ENCODE measurements at places on chromosomes 2 and 18.
A peak's percentile ranks its signal among the peaks of the same experiment; 100 is the strongest.

GRCh38 chr2:129803032-129803431, 176.4 kb upstream of the RAB6C start:
- no peak for DNase-seq

- DNase-seq = no peak
Observed at GRCh38 chr18:69755856-69756496, 191.7 kb downstream of the CD226 start.

GRCh38 chr2:231130336-231131056, 5.7 kb upstream of the HTR2B start:
- no peak for DNase-seq

GRCh38 chr2:77834360-77835002, 312.3 kb upstream of the LRRTM4 start:
- DNase-seq = no peak

GRCh38 chr2:39508198-39508597, 71.1 kb upstream of the MAP4K3 start:
- no peak for DNase-seq

DNA sequence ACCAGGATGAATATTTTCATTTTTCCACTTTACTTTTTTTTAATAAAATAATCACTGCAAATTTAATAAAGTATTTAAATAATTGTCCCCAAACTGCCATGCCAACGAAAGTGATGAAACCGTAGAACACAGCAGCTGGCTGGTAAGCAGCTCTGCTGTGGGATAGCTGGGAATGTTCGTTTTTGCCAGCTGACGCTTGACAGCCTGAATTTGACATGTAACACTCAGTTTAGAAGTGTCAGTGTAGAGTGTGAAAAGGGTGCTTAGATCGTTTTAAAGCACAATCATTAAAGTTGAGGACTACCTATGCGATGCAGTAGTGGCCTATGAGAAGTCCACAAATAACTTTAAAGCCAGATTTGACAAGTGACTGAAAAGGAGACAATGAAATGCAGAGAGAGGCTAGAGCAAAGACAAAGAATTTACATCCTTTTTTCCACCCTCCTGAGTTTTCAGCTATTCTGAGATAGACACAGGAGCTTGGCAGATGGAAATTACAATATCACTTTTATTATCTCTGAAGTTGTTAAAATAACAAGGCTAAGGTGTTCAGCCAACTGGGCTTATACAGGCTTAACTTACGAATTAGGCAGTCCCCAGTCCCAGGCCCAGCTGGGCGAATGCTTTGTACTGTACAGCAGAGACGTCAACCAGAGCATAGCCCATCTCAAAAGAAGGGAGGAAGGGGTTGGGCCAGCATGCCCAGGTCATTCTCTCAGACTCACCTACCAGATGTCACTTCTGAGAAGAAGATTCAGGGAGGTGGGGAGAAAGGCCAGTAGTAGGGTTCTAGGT, 31.9 kb upstream of the SLC1A4 start:
- no peak for DNase-seq

GRCh38 chr18:59488899-59489298, 129.8 kb upstream of the LMAN1 start:
- DNase-seq = no peak

GRCh38 chr2:224904381-224904780, 137.9 kb downstream of the DOCK10 start:
- no peak for DNase-seq

DNA sequence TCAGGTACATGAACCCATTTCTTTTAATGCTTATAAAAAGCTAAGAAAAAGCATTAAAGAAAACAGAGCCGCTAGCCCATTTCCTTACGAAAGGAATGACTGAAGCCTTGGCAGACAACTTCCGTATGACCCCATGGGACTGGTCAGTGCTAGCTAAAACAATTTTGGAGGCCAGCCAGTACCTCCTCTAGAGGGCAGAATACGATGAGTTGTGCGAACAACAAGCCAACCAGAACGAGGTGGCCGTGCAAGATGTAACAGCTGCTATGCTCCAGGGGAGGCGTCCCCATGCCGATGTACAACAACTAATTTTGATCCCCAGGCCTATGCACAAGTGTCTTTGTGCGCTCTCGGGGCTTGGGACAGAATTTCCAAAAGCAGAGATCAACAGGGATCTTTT, 16.7 kb downstream of the MAP3K2 start:
- DNase-seq = no peak

GRCh38 chr2:149765636-149766035, 178.1 kb upstream of the MMADHC start:
- DNase-seq = no peak

GRCh38 chr2:47617523-47618271, 165.2 kb upstream of the MSH6 start:
- DNase-seq = no peak

DNA sequence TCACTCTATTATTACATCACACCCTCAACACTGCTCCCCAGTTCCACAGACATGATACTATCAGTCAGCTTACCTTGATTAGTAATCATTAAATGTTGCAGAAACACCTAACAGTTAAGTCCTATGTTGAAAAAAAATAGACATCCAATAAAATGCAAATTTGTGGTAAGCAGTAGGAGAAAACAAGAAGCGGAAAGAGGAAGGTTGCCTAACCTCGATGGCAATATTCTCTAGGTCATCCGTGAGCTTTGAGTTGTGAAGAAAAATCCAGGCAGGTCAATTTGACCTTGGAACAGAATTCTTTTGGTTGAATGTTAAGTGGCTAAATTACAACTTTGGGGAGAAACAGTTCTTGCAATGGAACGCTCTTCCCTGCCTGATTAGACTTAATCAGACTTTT, 264.4 kb downstream of the AFF3 start:
- no peak for DNase-seq

DNA sequence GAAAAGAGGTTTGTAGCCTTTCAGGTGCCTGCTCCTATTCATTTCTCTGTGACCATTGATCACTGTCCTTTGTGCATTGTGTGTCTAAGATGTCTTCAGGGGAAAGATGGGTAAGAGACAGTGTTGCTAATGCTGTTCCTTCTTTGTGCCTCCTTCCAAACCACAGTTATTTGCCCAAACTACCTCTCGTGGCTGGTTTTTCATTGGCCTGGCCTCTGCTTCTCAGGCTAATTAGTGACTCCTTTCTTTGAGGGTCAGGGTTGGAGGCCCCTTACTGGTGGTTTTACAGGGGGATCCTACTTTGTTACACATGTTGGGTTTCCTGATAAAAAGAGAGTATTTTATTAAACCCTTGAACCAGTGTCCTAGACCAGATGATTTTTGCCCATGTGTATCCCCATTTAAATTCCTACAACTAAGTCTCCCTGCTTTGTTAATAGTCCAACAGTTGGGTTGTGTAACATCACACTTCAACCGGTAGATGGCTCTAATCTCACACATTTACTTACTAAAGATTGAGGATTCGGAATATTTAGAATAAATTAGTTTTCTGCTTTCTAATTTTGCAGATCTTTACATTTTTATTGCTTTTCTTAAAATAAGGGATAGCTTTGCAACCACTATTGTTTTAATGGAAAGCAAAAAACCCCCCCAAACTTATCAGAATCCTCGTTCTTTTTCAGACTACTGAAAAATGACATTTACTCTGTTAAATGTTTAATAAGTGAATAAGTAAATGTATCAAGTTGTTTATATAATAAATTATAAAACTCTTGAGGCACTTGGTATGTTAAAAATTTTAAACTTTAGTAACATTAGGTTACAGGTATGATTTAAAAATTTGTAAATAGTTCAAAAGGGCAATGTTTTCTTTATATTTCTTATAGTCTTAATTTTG, 2.4 kb downstream of the MARS2 start:
- no peak for DNase-seq

DNA sequence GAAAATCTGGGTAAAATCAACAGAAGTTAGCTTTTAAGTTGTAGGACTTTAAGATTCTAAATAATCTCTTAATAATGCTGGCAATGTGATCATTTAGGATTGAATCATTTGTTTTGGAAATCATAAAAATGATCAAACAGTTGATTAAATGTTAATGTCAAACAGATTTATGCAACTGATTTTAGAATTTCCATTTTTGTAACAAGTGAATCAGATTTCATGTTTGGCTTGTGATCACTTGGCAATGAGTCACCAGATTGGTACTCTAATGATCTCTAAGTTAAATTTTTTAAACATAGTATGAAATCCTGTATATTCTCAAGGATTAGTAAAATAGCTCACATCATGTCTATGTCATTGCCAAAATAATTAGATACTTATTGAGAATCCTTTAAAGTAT, 50.1 kb upstream of the UNC80 start:
- no peak for DNase-seq

GRCh38 chr18:22521026-22521707, 103.5 kb upstream of the CTAGE1 start:
- no peak for DNase-seq

DNA sequence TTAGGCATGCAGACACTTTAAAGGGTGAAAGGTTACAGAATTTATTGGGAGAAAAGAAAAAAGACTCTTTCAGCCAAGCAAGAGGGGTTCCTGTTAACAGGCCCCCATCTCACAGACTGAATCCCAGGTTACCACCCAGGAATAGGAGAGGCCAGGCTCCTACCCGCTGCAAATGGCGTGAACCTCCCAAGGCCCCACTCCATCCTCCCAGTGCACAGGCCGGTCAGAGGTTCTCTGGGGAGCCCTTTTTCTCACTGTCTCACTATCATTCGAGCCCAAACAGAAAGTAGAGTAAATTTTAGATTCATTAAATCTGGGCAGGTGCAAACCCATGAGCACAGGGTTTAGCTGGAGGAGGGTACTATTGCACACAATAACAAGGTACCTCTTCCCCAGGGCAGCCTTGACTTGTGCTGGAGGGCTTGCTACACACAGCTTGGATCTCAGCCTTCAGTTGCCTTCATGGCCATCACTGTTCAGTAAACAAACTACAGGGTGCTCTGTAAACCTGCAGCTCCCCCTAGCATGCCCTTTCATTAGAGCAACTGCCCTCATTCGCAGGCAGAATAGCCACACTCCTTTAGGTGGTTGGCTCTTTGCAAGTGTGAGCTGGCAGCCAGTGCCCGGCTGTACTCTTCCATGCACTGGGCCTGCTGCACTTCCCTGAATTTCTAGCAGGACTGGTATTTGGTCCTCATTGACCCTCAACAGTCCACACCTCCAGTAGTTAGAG, 7.3 kb upstream of the PLEK start:
- no peak for DNase-seq

GRCh38 chr2:120231974-120232635, 8.9 kb upstream of the TMEM185B start:
- peak; percentile 33 for DNase-seq

GRCh38 chr2:215692387-215693079, 256.7 kb upstream of the FN1 start:
- DNase-seq = no peak

GRCh38 chr2:102082571-102083392, 59.8 kb upstream of the IL1R1 start:
- DNase-seq = peak; percentile 37

DNA sequence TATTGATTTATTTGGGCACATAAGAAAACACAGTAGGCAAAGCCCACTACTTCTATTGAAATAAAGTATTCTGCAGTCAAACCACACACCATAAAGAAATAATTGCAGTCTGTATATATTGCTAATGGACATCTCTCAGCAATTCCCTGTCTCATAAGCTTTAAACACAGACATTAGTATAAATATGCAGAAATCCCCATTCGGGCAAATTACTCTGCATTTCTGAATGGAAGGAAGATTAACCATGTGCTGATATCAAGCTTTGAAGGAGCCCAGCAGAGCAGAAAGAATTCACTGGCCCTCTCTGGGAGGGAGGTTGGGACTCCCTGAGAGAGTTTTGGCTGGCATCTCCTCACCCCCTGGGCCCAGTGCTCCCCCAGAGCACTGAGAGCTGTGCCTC, 269.6 kb downstream of the ATAD2B start:
- DNase-seq = no peak

DNA sequence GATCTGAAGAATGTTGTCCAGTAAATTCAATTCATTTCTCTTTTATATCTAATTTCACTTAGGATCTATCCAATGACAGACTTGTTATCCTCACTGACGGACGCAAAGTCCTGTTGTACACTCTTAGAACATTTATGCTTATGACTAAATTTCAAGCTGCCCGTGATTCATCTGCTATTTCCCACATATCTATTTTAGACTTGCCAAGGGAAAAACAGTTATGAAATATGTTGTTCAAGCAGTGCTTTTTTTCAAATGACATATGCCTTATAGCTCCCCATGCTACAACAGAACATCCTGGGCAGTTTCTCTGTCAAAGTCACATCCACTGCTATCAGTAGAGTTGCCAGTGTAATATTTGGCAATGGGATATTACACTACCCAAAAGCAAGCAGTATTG, 94.2 kb upstream of the CBLN2 start:
- DNase-seq = no peak

- no peak for DNase-seq
Observed at GRCh38 chr2:9985531-9986328, 34.2 kb downstream of the GRHL1 start.

GRCh38 chr2:23595601-23596251, 210.7 kb downstream of the KLHL29 start:
- DNase-seq = no peak

GRCh38 chr2:113088213-113088992, 20.6 kb downstream of the IL1F10 start:
- DNase-seq = no peak

- no peak for DNase-seq
Observed at GRCh38 chr2:201785135-201785534, 4.4 kb upstream of the ALS2 start.

GRCh38 chr2:126995621-126996377, 97.1 kb downstream of the TEX51 start:
- DNase-seq = no peak

DNA sequence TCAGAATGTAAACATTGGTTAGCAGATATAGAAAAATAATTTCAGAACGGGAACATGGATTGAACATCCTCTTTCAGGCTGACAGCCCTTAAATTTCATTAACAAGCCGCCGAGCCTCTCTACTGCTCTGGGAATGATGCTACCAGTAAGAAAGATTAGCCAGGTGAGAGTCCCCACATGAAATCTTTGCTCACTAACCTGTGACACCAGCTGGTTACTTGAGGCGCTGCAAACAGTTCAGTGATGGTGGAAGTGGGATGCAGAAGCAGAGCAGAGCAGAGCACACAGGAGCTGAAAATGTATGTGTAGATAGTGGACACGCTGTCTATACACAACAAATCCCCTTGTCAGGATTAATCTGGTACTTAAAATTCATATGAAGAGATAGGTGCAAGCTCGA, 721.1 kb downstream of the DPP10 start:
- no peak for DNase-seq

All from stimulated activated CD4-positive, alpha-beta T cell treated with anti-CD3 and anti-CD28 coated beads, TNF-alpha, amount 100 ng/mL, for 24 hours (primary cell).